ENCODE measurements at places on chromosomes 7 and 10.

DNA sequence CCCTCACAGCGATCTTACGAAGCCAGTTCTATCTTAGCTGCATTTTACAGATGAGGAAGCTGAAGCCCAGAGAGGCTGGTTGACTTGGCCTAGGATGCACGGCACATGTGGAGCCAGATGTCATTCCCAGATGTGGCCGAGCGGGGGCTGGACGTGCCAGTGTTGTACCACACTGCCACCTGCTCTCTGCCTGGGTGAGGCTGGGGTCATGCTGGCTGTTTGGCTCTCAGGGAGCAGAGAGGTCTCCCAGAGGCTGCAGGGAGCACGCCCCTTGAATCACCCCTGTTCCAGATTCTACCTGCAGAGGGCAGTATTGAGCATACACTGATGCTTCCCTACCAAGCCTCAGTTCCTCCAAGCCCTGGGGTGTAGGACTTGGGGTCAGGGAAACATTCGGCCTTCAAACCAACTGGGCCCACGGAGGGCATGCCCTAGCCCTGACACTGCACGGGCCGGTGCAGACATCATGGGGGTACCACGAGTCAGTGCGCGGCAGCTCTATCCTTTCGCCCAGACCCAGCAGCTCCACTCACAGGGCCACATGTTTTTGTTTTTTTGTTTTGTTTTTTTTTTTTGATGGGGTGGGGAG lies 3.8 kb upstream of the GTF2IRD1 start:
- DNase-seq, result no peak

DNA sequence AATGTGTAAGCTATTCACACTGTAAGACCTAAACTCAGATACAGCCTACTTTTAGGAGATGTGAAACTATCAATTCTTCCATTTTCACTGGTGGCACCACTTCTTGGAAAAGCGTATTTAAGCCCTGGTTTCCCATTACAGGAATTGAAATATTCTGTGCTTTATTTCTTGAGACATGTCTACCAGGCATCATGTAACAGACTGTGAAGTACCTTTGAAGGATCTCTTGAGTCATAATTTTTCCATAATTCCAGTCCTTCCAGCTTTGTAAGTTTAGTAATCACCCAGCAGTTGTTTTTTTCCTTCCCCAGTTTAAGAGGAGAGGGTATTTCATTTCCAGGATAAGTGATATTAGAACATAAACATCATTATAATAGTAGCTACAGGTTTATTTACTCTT lies 186.0 kb upstream of the PRPS1L1 start:
- no peak for DNase-seq

- DNase-seq, result no peak
These were observed 854.5 kb downstream of the GRM8 start for GRCh38 chr7:126398285-126398684.

- no peak for DNase-seq
These were observed 76.0 kb upstream of the LEP start for GRCh38 chr7:128164955-128165670.

DNA sequence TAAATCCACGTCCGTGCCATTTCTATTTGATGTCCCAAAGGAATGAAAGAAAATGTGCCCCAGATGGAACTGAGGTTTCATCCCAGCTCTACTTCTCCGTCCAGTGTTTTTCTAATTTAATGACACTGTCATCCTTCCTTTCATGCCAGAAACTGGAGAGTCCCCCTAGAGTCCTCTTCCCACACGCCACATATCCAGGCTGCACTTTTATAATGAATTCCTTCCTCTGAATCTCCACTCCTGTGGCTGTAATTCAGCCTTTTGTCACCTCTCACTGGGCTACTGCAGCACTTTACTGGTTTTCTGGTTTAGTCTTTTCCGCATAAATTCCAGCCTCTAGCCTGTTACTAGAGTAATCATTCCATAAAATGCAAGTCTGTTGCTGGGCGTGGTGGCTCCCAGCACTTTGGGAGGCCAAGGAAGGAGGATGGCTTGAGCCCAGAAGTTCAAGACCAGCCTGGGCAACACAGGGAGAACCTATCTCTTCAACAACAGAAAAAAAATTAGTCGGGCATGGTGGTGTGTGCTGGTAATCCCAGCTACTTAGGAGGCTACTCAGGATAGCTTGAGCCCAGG lies 142.6 kb upstream of the RHEB start:
- no peak for DNase-seq

DNA sequence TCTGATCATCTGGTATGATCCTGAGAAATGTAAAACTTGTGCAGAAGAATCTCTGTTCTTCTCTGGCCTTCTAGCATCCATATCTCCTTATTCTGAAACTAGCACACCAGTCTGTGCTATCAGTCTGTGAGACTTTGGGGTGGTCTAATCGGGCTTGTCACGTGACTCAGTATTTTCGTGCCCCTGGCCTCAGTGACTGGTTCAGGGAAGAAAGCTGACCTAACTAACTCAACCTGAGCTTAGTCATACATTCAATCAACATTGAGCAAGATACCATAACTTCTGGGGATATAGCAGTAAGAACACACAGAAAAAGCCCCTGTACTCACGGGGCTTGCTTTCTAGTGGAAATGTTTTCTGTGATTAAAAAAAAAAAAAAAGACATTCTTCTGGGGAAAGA lies 109.3 kb downstream of the DKK1 start:
- DNase-seq, result no peak

DNA sequence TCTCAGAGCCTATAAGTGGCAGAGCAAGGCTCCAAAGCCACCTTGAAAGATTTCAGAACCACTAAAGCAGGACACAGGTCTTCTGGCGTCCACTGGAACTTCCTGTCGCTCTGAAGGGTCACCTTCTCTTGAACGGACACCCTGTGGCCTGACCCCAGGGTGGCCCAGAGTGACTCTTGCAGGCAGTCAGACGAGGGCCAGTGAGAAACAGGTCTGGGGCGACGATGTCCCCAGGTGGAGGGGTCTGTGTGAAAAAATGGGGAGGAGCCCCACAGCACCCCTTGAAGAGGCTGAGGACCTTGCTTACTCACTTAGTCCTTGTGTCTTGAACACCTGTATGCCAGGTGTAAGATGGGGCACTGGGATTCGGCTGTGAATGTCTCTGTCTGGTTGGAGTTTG lies 946 bp upstream of the RASGEF1A start:
- no peak for DNase-seq

DNA sequence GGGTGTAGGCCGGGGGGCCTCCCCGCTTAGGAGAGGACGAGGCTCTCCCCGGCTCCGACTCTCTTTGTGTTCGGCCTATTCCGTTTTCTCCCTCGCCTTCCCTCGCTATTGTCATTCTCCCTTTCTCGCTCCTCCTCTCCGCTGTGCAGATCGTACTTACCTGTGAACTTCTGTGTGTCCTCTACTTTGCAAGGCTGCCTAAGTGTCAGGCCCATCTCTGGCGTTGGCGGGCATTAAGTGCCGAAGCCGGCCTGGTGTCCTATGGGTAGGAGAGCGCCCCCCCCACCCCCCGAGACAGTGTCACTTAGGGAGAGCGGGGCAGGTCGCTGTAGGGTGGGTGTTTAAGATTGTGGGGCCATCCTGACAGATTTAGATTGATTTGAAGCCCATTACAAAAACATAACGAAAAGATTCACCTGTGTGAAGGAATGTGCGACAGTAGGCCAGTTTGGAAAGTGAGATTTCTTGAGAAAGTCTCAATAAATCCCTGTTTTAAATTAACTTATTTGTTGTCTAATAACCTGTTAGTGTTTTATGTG lies 579 bp downstream of the RBM33 start:
- peak; percentile 34 for DNase-seq
